Activated T-cell treated with anti-CD3 and anti-CD28 coated beads, Interleukin-2, amount 50 U/mL, for 72 hours (primary cell): ENCODE measurements at places on chromosomes 5 and 9. TPM values are rescaled to one million over a fixed set of nuclear protein-coding genes. Genes with fewer than 3 reads are reported as not detected.

DNA sequence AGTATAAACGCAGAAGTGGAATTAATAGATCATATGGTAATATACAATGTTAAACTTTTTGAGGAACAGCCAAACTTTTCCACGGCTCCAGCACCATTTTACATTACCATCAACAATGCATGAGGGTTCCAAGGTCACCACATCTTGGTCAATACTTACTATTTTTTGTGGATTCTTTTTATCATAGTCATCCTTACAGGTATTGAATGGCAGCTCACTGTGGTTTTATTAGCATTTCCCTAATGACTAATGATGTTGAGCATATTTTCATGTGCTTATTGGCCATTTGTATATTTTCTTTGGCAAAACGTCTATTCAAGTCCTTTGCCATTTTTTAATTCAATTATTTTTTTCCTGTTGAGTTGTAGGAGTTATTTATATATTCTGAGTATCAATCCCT, 14.1 kb upstream of the RAPGEF6 start:
- no peaks in the 10 kb centered on the region for H3K4me1 ChIP-seq
- no peak overlapping the region for H3K4me3 ChIP-seq
- no peaks in the 10 kb centered on the region for H3K27me3 ChIP-seq
- peaks cover 5% of the 10 kb centered on the region for H3K36me3 ChIP-seq

DNA sequence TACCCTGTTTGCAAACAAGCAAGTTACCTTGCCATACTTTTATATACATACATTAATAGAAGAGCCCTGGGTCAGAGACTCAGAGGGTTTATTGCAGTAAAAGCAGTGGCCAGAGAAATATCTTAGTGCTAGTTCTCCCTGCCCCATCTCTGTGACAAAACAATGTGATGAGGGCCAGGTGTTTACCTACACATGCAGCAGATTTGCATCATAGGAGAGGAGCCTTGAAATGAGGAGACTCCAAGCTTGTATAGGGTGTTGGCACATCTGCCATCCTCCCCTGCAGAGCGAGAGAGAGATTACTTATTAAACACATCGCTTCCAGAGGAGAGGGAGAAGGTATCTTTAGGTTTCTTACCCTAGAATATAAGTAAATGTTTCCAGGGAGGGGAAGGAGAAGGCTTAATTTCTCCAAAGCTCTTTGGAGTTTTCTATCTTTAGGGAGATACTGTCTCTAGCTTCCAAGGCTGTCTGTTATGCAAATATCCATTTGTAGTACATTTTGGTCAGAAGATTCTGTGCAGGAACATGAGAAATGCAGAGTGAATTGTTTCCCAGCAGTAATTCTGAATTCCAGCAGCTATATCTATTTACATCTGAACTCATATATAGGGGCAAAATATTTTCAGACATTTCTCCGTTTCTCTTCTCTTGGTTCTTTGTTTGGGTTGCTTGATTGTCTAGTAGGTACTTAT, 15.7 kb downstream of the FER start:
- H3K4me3 ChIP-seq, result no peak overlapping the region
- no peak overlapping the region for H3K27ac ChIP-seq
- DNase-seq, result no peak
- H3K36me3 ChIP-seq, result peaks cover 2% of the 10 kb centered on the region

DNA sequence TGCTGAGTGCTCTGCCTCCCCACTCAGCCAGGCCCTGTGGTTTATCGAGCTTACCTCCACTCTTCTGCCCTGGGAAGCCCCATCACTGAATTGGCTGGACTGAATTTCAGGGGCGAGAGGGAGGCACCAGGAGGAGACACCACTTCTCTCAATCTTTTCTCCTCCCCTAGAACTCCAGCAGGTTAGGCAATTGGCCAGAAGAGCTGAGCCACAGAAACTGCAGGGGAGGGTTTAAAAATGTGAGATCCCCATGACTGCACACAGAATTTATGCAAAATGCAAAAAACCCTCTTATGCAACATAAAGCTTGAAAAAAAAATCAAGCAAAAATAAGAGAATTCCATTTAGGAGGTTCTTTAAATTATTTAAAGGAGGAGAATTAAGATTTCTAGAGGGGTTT, 29.9 kb downstream of the TUT7 start:
- H3K36me3 ChIP-seq, result peaks cover 43% of the 10 kb centered on the region
- no peaks in the 10 kb centered on the region for H3K4me1 ChIP-seq
- H3K27me3 ChIP-seq, result no peaks in the 10 kb centered on the region
- H3K27ac ChIP-seq, result no peak overlapping the region

- peak overlapping the region; percentile 77 for H3K4me3 ChIP-seq
- peaks cover 17% of the 10 kb centered on the region for H3K36me3 ChIP-seq
- peak overlapping the region; percentile 99 for H3K27ac ChIP-seq
- H3K4me1 ChIP-seq, result peaks cover 92% of the 10 kb centered on the region
Observed at GRCh38 chr5:132459031-132459982, 31.3 kb downstream of the IRF1 start.

- no peak overlapping the region for H3K27ac ChIP-seq
- no peaks in the 10 kb centered on the region for H3K4me1 ChIP-seq
- peaks cover 5% of the 10 kb centered on the region for H3K27me3 ChIP-seq
- DNase-seq, result no peak
- no peak overlapping the region for H3K4me3 ChIP-seq
- no peaks in the 10 kb centered on the region for H3K36me3 ChIP-seq
Observed at GRCh38 chr9:105994970-105995369, 300.6 kb downstream of the TMEM38B start.

- peaks cover 4% of the 10 kb centered on the region for H3K36me3 ChIP-seq
- H3K4me3 ChIP-seq, result peak overlapping the region; percentile 88
- H3K27ac ChIP-seq, result peak overlapping the region; percentile 87
- peaks cover 38% of the 10 kb centered on the region for H3K4me1 ChIP-seq
Observed at GRCh38 chr5:1488882-1489680, 34.7 kb downstream of the LPCAT1 start.

GRCh38 chr9:128296340-128297220, 20.5 kb downstream of the SWI5 start:
- no peaks in the 10 kb centered on the region for H3K4me1 ChIP-seq
- H3K27me3 ChIP-seq, result no peaks in the 10 kb centered on the region
- H3K36me3 ChIP-seq, result no peaks in the 10 kb centered on the region
- no peak overlapping the region for H3K4me3 ChIP-seq

DNA sequence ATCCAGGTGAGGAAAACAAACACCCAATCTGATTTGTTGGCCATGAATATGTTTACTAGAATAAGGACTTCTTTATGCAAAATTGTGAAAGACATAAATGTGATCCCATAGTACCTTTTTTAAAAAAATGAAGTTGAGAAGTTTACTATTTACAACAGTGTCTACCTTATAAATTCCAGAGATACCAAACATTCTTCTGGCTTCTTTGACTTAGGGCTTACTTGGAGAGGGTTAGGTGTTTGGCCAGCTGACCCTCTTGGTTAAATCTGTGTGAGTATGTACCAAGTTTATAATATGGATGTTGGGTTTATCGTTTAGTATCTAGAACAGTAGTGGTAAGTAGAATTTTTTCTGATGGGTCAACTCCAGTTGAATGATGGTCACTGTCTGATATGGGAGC, 212.3 kb downstream of the DOCK8 start:
- H3K36me3 ChIP-seq, result peaks cover 28% of the 10 kb centered on the region
- no peaks in the 10 kb centered on the region for H3K27me3 ChIP-seq
- no peaks in the 10 kb centered on the region for H3K4me1 ChIP-seq
- DNase-seq, result no peak
- H3K4me3 ChIP-seq, result no peak overlapping the region

DNA sequence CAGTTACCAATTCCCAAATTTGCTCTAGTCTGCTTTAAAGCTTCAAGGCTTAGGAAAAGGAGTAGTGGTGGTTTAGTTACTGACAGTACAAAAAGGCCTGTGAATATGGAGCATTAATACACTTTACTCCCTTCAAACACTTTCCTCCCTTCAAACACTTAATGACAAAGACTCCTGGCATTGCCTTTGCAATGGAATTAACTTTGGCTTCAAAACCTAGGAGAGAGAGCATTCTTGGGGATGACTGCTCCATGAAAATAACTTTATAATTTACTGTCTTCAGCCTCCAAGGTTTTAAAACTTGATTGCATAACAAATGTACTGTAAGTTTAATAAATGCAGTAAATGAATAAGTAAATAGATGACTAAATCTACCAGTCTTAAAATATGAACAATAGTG, 185.6 kb downstream of the TRPM3 start:
- H3K27me3 ChIP-seq, result no peaks in the 10 kb centered on the region
- no peak overlapping the region for H3K4me3 ChIP-seq
- no peak for DNase-seq
- no peak overlapping the region for H3K27ac ChIP-seq

GRCh38 chr9:116156621-116157314, 3.2 kb downstream of the PAPPA start:
- H3K27me3 ChIP-seq, result peaks cover 70% of the 10 kb centered on the region
- no peak overlapping the region for H3K27ac ChIP-seq
- H3K36me3 ChIP-seq, result no peaks in the 10 kb centered on the region
- peaks cover 18% of the 10 kb centered on the region for H3K4me1 ChIP-seq
- DNase-seq, result no peak
- H3K4me3 ChIP-seq, result no peak overlapping the region

GRCh38 chr9:36798350-36799065, 225.8 kb downstream of the MELK start:
- H3K4me1 ChIP-seq, result no peaks in the 10 kb centered on the region
- no peak for DNase-seq
- no peaks in the 10 kb centered on the region for H3K36me3 ChIP-seq
- no peak overlapping the region for H3K4me3 ChIP-seq
- peaks cover 21% of the 10 kb centered on the region for H3K27me3 ChIP-seq

DNA sequence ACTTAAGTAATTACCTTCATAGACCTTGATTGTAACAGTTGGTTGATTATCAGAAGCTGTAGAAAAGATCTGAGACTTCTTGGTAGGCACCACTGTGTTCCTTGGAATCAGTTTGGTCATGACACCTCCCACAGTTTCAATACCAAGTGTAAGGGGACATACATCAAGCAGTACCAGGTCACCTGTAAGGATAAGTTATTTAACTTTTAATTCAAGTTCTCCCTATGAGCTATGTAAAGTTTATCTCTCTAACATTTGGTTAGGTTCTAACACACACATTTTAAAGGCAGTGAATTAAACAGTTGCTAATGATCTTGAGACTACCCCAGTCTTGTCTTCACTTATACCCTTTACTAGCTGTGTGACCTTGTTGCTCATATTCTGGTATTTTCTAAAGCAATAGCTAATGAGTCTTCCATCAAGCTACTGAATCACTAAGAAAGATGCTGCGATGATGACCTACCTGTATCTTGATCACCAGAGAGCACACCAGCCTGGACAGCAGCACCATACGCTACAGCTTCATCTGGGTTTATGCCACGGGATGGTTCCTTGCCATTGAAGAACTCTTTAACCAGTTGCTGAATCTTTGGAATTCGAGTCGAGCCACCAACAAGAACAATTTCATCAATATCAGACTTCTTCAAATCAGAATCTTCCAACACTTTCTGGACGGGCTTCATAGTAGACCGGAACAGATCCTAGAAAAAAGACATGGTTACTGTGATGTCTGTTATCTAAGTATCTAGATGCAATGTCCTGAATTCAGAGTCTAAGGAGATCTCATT, 2.8 kb downstream of the HSPA5 start:
- H3K4me3 ChIP-seq, result peak overlapping the region; percentile 94
- no peak for DNase-seq
- H3K36me3 ChIP-seq, result peaks cover 36% of the 10 kb centered on the region
- H3K27ac ChIP-seq, result peak overlapping the region; percentile 99

- no peak overlapping the region for H3K27ac ChIP-seq
- H3K4me1 ChIP-seq, result no peaks in the 10 kb centered on the region
- no peak for DNase-seq
- no peaks in the 10 kb centered on the region for H3K36me3 ChIP-seq
- H3K4me3 ChIP-seq, result no peak overlapping the region
- no peaks in the 10 kb centered on the region for H3K27me3 ChIP-seq
Observed at GRCh38 chr5:106189121-106189809, 1481.5 kb downstream of the EFNA5 start.

DNA sequence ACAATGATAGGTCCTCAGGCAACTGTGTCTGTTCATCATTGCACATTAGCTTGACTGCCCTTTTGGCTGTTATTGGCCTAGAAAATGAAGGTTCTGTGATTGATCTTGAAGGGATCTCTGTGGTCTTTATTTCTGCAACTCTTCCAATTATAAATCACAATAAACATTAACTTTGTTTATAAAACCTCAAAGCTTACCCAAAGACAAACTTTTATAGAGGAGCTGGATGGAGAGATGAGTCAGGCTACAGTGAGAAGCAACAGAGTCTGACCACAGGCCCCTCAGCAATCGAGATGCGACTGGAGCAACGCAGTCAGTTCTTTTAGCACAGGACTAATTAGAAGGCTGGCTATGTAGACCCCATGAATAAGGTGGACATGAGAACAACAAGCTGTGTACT, 5.3 kb downstream of the MACROH2A1 start:
- no peaks in the 10 kb centered on the region for H3K27me3 ChIP-seq
- no peak for DNase-seq
- H3K36me3 ChIP-seq, result peaks cover 11% of the 10 kb centered on the region
- H3K4me1 ChIP-seq, result peaks cover 88% of the 10 kb centered on the region
- H3K27ac ChIP-seq, result no peak overlapping the region

GRCh38 chr9:131555841-131556673, 10.7 kb downstream of the PRRT1B start:
- H3K36me3 ChIP-seq, result peaks cover 2% of the 10 kb centered on the region
- no peak overlapping the region for H3K4me3 ChIP-seq
- no peak overlapping the region for H3K27ac ChIP-seq
- peaks cover 4% of the 10 kb centered on the region for H3K4me1 ChIP-seq
- H3K27me3 ChIP-seq, result peaks cover 26% of the 10 kb centered on the region

GRCh38 chr9:75130621-75131230, 42.4 kb downstream of the OSTF1 start:
- H3K4me1 ChIP-seq, result peaks cover 21% of the 10 kb centered on the region
- no peaks in the 10 kb centered on the region for H3K27me3 ChIP-seq
- H3K36me3 ChIP-seq, result peaks cover 26% of the 10 kb centered on the region
- no peak for DNase-seq

Gene KIF4B
- 0.30 TPM for total RNA-seq

Gene PDLIM4
- total RNA-seq, result 1.2 TPM

Gene CCDC183
- total RNA-seq, result 0.72 TPM

Gene LRRC19
- not detected for total RNA-seq

Gene MAP3K1
- 21.4 TPM for total RNA-seq

Gene CDX1
- total RNA-seq, result not detected

Gene INSL4
- total RNA-seq, result not detected
